ENCODE measurements at places on chromosomes 3 and 15.

GRCh38 chr3:57078344-57078634 lies 17.8 kb downstream of the SPATA12 start:
- peak; percentile 5 for DNase-seq

- no peak for DNase-seq
These were observed 604.3 kb upstream of the CFAP20DC start for GRCh38 chr3:59654123-59654479.

- DNase-seq = no peak
These were observed 38.4 kb downstream of the TOPAZ1 start for GRCh38 chr3:44280077-44280476.

GRCh38 chr3:25903371-25904129 lies 113.7 kb downstream of the OXSM start:
- DNase-seq = no peak

- DNase-seq = no peak
These were observed 290.4 kb upstream of the CTDSPL start for GRCh38 chr3:37571269-37571668.

- no peak for DNase-seq
These were observed 79.4 kb upstream of the PLXNA1 start for GRCh38 chr3:126903521-126903920.

DNA sequence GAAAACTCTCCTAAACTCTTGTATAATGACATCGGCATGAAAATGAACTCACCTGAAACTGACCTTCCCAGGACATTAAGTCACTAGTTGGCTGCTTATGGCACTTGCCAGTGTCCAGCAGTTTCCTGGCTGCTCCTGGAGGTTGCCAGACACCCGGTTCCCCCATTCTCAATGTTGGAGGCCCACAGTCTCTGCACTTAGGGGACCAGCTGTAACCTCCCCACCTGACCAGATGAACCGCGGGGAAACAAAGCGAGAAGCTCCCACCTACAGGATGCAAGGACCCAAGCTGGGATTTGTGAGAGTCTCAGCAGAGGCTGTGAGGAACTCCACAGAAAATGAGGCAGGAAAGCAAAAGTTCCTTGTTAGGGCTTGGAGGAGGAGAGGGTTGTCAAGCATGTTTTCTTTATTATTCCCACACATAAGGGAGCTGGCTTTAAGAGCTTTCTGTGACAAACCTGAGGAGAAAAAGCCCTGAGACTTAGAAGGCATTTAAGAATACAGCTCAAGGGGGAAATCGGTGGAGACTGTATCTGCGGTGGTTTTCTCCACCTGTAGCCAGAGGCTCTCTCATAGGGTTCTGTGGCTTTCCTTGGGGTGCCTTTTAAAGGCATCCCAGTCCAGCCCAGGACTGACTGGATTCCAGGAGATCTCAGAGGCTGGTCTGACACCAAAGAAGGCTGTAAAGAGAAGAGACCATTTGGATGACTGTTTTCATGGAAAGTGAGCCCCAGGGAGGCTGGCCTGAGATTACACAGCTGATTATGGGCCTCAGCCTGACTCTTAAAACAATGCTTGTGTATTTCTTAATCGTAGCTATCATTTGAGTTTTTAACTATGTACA lies 4.6 kb downstream of the TPM1 start:
- no peak for DNase-seq

DNA sequence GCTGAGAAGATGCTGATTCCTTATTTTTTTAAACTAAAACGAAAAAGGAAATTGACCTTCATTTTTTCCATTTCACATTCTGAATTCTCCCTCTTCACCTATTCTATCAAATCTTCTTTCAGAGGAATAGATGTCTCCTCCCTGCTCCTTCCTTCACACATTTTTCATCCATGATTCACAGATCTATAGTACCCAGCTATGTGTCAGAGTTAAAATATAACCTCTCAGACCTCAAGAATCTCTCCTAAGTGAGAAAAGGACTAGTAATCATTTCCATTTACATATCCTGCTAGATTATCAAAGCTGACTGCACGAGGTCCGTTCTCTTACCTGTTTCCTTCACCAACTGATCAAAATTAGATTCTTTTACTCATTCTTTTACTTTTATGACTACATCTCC lies 1297.6 kb upstream of the ALCAM start:
- DNase-seq = no peak

- DNase-seq = no peak
These were observed 9.9 kb upstream of the NUDT16 start for GRCh38 chr3:131371688-131372066.

GRCh38 chr15:84982301-84982920 lies 755 bp downstream of the PDE8A start:
- DNase-seq = no peak

- DNase-seq = no peak
These were observed 4.6 kb upstream of the CCK start for GRCh38 chr3:42270561-42270960.

GRCh38 chr3:193372783-193373182 lies 5.8 kb downstream of the ATP13A5 start:
- DNase-seq = no peak

All from erythroblast (primary cell).